ENCODE measurements at places on chromosomes 11 and 22. TPM values are rescaled to one million over a fixed set of nuclear protein-coding genes. Genes with fewer than 3 reads are reported as not detected.

Gene F2
- not detected for total RNA-seq

DNA sequence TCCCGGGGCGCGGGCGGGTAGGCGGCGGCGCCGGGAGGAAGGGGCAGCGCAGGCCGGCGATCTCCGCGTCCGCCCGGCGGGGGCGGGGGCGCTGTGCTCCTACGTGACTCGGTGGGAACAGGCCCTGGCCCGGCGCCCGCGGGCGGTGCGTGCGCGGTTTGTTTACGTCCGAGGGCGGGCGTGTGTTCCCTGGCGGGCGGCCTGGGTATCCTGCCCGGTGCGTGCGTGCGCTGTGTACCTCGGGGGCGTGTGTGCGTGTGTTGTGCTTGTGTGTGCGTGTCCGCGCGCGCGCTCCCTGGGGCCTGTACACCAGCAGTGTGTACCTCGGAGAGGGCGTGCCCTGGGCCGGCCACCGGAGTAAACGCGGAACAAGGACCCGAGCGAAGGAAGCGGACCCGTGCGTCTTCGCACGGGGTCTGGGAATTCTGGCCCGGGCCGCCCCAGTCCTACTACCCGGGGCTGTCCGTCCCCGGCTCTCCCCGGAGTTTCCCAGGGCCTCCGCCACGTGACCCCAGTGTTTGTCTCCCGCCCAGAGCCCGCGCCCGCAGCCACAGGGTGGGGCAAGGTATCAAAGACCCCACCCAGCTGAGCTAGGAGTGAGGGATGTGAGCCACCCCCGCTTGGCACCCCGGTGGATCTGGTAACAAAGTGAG is 769 bp downstream of the MAFF start:
- peak; percentile 58 for DNase-seq

DNA sequence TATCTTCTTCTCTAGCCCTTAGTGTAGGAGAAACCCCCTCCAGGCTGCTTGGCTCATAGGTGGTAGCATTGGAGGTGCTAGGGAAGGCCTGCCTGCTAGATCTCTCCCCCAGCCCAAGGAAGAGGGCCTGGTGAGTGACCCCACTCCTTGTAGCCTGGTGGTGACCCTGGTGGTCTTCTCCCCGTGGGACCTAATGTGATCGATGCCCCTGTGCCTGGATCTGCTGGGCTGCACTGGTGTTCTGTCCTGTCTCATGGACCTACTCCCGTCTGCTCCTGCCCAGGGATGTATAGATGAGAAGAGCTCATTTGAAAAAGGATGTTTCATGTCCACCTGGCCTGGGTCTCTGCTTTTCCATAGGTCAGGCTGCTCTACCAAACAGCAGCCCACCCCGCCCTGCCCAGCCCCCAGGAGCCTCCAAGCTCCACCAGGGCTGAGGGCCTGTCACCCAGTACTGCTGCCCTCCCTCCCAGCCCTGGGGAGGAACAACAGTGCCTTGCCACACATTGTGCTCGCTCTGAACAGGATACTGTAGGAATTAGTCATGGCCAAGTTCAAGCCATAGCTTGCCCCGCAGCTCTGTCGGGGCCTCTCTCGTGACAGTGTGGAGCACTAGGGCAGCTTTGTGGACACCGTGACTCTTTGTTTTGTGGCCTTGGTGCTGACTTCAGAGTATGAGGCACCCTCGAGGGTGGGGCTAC is 19.7 kb downstream of the SLC37A2 start:
- peak; percentile 53 for DNase-seq

DNA sequence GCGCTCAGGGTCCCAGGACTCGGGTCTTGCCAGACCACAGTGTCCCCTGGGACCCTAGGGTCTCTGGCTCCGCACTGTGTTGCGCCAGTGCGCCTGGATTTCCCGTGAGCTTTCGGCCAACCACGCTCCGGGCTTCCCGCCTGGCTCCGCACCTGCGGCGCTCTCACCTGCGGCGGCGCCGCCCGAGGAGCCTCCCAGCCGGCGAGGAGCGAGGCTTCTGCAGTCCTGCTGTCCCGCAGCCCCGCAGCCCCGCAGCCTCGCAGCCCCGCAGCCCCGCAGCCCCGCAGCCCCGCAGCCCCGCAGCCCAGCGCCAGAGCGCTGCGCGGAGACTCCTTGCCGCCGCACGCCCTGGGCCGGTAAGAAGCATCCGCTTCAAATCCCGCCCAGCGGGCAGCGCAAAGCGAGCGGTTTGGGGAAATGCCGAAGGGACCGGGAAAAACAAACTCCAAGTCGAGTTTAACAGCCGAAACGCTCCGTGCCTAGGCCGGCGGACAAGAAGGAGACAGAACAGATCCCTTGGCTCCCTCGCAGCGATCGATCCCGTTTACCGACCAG is 939 bp downstream of the ALX4 start:
- DNase-seq, result no peak

DNA sequence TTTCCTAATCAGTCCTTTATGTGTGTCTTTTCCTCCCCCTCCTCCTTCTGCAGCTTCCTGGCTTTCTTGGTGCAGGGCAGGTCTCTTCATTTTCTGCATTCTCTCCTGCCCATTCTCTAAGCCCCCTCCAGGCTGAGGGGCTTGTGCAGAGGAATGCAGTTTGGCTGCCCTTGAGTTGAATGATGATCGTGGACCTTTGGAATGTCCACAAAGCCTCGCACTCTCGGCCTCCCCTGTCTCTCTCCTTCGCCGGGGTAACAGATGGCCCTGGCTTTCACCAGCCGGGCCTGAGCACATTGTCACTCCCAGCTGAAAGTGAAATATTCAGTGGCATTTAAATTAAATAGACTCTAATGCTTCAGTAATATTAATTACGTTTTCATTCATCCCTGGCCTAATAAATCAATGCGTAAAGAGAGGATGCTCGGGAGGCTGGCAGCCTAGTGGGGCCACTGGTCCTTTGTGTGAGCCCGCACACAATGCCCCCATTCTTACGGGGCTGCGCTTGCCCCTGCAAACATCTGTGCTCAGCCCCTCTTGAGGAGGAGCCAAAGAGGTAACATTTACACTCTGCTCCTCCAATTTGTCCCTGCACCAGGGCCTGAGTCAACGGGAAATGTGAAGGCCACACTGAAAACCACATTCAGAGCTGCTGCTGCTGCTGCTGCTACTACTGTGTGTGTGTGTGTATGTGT is 64.9 kb upstream of the PAX6 start:
- DNase-seq, result no peak

DNA sequence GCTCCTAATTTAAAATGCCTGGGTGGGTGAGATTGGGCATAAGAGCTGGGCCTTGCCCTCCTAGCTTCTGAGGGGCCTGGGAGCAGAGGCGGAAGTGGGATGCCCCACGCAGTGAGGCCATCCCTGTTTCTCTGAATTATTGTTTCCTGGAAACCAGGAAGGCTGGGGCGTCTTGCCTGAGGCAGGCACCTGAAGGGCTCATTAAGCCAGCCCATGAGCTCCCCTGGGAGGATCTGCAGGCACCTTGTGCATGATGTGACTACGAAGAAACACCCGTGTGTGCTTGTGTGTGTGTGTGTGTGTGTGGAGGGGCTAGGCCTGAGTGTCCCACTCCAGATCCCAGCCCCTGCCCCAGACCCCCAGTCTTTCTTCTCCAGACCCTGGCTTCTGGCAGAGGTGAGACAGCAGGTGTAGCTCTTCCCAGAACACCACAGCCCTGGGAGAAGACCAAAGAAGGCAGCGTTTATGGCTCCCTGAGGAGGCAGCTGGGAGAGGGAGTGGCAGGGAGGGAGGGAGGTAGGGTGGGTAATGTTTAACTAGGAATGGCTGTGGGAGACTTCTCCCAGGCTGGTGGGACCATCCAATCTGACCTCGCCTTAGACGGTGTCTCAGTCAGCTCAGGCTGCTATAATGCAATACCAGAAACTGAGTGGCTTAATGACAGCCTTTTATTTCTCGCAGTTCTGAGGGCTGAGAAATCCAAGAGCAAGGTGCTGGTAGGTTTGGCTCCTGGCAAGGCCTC is 2.1 kb upstream of the BATF2 start:
- no peak for DNase-seq
